ENCODE measurements at places on chromosomes 2 and 18.

DNA sequence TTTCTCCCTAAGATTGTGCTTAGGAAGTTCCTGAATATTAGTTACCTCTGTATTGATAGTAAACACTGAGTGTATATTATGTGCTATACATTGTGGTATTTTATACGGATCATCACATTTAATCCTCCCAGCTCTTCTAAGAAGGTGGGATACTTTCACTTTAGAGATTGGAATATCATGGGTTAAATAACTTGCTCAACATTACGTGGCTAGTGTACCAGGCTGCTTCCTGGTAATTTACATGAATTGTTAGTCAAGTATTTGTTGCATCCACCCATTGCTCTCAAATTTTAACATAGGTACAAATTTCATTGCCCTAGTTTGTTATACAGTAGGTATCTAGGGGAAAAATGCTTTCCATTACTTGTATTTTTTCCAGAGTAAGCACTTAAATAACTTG is 21.4 kb downstream of the FAM98A start:
- DNase-seq, result no peak

DNA sequence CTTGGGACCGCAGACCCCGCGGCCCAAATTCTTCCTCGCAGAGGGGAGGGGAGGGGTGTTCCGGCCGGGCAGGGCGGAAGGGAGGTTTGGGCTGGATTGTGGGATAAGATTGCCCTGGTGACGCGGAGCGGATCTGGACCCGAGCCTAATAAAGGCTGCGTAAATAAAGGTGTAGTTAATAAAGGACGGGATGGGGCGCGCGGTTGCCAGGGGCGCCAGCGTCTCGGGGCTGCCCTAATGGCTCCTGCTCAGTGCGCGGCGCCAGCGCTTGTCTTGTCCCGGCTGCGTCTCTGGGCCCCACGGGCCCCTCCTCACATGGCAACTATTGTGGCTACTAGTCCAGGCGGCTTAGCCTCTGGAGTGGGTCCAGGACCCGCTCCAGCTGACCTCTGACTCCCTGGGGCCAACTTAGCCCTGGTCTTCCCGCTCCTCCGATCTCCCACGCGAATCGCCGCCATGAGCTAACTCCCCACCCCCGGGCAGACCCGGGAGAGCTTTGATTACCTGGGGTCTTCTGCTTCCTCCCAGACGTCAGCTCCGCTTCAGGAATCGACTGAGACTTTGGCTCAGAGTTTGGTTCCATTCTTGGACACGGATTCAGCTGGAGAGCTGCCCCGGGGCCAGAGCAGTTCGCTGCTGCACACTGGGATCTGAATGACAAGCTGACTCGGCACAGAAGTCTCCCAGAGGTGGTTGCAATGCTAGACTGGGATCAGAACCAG is 36.5 kb downstream of the SLC25A52 start:
- DNase-seq, result no peak

DNA sequence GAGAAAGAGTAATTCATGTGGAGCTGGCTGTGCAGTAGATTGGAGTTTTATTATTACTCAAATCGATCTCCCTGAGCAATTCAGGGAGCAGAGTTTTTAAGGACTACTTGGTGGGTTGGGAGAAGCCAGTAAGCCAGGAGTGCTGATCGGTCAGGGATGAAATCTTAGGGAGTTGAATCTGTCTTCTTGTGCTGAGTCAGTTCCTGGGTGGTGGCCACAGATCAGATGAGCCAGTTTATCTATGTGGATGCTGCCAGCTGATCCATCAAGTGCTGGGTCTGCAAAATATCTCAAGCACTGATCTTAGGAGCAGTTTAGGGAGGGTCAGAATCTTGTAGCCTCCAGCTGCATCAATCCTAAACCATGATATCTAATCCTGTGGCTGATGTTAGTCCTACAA is 17.0 kb upstream of the UGT1A8 start:
- no peak for DNase-seq

- no peak for DNase-seq
Observed at GRCh38 chr2:24515335-24515734, 24.3 kb downstream of the NCOA1 start.

- DNase-seq, result no peak
Observed at GRCh38 chr2:217360781-217361482, 501.1 kb upstream of the TNP1 start.

- DNase-seq, result no peak
Observed at GRCh38 chr2:24618680-24619079, 127.6 kb downstream of the NCOA1 start.

DNA sequence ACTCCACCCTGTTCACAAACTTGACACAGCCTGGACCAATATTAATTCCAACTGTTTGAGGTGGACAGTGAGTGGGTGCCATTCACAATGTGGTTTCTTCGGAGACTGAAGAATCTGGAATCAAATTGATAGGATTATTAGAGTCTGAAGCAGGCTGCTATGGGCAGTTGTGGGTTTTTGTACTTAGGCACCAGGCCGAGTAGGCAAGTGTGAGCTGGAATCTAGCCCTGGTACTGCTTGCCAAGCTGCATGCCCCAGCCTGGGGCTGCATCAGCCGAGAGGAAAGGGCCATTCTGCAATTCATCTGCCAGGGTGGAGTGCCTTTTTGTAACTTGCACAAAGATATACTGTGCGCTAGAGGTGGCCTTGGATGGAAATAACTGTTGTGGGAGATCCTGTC is 654.7 kb upstream of the FANCL start:
- no peak for DNase-seq

- no peak for DNase-seq
Observed at GRCh38 chr2:159073256-159073655, 104.8 kb downstream of the TANC1 start.

- no peak for DNase-seq
Observed at GRCh38 chr2:233072838-233073237, 12.7 kb downstream of the INPP5D start.

GRCh38 chr18:49368876-49369440 is 91.5 kb downstream of the DYM start:
- no peak for DNase-seq

DNA sequence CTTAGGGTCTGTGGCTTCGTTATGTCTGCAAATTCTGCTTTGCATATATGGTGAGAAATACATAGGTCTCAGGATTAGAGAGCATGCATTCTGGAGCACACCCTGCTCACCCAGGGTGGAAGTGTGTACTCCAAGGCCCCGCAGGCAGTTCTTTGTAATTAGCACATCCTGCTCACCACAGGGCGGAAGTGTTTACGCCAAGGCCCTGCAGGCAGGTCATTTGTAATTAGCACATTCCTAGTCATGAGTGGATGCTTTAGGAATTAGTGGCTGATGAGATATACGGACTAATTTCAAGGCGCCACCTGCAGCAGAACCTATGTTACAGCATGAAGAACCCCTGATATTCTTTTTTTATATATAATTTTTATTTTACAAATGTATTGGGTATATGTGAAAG is 4.2 kb downstream of the ALLC start:
- DNase-seq, result no peak

- no peak for DNase-seq
Observed at GRCh38 chr2:137987011-137987410, 22.7 kb downstream of the HNMT start.

GRCh38 chr2:224722770-224723169 is 6.6 kb upstream of the CCDC195 start:
- no peak for DNase-seq

DNA sequence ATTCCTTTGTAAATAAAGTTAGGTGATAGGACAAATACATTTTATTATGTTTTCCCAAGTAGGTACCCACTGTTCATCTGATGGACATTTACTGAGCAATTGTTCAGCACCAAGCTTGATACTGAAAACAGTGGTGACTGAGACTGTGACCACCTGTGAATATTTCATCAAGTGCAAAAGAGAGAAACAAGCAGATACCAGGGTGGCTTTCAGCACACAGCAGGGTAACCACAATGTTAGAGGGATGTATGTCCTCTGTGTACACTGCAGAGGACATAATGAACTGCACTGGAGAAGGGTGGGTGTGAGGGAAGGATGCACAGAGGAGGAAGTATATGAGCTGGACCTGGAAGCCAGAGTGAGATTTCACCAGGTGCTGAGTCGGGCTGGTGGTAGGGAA is 411.8 kb downstream of the RAD51AP2 start:
- no peak for DNase-seq

DNA sequence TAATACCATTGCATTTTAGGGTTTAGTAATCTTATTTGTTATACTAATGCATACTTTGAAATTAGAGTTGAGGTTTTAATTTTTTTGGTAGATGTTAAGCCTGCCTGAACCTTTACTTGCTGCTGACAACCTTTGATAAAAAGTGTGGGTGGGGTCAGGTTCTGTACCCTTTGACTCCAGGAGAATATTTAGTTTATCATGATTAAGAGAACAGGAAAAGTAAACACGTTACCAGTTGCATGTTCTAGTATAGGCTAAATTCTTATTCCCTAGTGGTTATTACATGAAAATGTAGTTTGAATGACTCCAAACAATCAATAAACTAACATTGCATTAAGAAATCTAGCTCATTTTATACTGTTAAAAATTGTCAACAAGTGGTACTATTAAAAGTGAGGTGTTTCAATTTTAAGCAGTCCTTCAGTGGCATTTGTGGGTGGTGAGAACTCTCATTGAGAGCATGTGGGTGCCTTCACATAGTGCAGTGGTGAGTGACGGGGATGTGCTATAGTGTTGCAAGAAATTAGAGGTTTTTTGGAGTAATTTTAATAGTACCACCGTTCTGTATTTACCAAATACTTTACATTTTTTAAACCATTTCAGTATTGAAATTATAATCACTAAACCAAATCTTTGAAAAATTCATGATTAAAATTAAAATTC is 29.9 kb downstream of the PHLPP1 start:
- no peak for DNase-seq

DNA sequence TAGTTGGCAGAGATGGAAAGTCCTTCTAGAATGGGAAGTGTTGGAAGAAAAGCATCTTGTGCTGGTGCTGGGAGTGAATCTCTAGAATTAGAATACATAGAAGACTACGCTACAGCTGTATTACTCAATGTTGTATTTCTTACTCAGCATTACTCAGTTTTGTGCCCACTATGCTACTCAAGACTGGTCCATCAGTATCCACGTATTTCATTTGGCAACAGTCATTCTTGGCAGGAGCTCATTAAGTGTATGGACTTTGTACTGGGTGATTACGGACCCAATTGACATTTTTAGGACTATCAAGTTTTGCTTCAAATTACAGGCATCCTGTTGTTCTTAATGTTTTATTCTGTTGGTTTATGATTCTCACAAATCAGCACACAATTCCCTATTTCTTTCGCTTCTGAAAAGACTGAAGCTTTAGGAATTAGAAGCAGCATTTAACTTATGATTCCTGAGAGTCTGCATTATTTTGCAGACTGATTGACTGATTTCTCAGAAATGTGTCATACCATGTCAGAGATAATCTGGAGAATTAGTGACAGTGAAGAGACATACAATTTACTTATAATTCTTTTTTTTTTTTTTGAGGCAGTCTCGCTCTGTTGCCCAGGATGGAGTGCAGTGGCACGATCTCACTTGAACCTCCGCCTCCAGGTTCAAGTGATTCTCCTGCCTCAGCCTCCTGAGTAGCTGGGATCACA is 136.9 kb downstream of the MYO3B start:
- DNase-seq, result no peak

DNA sequence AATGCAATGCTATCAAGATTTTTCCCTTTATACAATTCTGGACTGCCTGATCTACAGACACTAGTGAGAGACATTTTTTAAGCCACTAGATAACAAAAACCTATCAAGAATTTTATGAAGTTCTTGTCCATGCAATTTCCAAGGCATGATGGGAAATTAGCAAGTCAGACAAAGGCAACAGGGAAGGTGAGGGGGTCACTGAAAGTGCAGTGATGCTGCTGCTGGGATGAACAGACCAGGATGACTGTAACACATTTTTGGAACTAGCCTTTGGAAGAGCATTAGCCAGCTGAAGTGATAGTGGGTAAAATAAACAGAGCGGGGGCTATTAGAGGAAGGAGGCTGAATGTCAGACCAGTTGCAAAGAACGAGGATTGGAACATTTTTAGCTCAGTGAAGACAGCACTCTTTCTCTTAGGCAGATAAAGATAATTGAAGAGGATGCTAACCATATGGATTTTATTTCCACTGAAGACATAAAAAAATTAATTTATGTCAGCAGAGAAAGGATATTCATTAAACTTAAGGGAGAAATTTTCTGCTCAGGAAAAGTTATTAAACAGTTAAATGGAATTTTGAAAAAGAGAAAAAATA is 17.9 kb downstream of the NRXN1 start:
- DNase-seq, result no peak

GRCh38 chr2:35410431-35411061 is 945.0 kb upstream of the CRIM1 start:
- DNase-seq, result peak; percentile 14

GRCh38 chr2:88698027-88698413 is 6.5 kb downstream of the RPIA start:
- no peak for DNase-seq

- DNase-seq, result no peak
Observed at GRCh38 chr18:38690626-38691025, 1125.0 kb upstream of the CELF4 start.

DNA sequence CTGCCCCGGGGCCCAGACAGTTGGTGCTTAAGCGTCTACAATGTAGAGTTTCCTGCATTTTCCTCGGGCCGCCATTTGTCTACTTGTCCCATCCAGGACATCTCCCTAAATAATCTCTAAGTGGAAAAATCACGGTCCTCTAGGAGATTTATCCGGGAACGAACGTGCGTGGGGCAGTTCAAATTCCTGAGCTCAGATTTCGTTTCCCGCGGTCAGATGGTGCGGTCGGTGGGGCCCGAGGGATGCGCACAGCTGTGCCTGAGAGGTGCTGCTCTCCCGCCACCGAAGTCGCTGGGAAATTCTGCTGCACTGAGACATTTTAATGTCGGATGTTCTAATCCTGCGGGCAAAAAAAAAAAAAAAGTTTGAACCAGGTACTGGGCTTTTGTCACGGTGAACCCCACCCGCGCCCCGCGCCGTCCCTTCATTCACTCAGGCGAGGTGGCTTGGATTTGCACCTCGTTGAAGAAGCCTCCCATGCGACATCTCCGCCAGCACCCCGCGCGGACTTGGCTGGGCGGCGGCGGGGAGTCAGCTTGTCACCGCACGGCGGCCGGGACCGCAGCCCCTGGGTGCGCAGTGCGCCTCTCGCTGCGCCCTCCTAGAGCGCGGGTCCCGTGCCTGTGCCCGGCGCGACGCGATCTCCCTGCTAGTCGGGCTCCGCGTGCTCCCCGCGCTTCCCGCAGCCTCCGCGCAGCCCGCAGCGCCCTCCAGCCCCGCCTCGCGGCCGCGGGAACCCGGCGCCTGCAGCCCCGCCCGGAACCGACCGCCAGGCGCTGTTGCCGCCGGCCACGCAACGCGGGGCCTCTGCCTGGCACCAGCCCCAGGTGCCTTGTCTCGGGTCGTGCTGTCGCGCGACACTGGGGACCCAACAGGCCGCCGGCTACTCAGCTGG is 191.9 kb upstream of the TCF4 start:
- no peak for DNase-seq

DNA sequence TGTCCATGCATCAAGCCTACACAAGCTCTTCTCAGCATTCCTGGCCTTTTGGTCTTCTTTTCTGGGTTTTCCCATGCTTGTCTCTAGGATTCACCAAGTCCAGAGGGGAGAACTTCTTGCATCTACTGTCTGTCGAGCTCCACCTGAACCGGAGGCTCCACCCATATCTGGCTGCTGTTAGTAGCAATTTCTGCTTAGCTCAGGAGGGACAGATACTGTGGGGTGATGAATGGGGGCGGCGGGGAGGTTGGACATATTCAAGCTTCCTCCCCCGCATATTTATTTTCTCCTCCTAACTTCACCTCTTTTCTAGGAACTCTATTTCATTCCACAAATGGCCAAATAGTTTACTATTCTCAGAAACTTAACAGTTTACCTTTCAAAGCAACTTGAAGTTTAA is 163.5 kb downstream of the PTH2R start:
- DNase-seq, result no peak

GRCh38 chr2:144404586-144405314 is 115.2 kb downstream of the ZEB2 start:
- no peak for DNase-seq

Measured in T-helper 9 cell (primary cell).